ENCODE measurements at places on chromosomes 12 and 14.

- no peak for DNase-seq
Measured at GRCh38 chr12:109626378-109627115, 53.0 kb downstream of the MVK start.

DNA sequence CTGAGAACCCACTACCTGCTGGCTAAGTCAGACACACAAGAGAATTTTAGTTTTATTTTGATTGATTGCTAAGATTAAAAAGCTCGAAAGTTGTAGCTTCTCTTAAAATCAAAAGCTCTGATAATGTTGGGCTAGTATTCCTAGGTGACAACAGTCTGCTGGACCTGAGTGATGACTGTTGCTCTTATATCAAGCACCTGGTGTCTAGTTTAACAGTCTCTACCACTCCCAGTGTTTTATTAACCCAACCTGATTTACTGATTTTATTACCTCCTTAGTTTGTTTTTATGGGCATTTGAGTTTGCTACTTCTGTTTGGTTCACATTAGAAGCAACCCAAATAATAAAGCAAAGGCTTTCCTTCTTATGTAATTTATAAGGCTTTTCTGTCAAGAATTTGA lies 41.8 kb downstream of the ATP6V1D start:
- no peak for DNase-seq

DNA sequence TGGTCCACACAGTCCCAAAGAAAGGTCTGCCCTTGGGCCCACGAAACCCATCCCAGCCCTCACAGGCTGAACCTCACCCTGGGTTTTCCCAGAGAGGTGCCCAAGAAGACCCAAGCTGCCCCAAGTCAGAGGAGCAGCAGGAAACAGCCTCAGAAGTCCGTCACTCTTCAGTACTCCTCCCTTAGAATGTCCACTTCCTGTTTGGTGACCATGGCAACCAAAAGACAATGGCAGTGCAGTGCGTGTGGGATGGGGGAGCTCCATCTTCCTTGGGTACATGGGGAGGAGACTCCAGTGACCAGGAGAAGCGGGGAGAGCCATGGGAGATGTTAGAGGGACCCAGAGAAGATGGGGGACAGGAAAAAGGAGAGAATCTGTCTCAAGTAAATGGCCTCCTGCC lies 11.3 kb downstream of the SELPLG start:
- no peak for DNase-seq

DNA sequence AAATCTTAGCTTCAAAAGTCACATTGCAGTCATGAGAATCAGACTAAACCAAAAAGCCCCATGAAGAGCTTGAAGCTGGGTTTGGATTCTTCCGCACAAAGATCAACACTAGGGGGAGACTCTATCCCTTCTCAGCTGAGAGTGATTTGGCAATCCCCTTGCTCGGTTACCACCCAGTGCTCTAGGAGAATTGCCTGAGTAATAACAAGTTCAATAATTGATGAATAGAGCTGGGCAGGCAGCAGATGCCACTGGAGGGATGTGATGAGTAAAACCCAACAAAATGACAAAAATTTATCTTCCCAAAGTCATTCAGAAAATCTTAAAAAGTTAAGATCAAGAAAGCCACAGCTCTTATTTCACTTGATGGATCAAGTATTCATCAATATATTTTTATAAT lies 185.6 kb upstream of the ARID2 start:
- no peak for DNase-seq

GRCh38 chr14:103356024-103356682 lies 22.1 kb downstream of the EIF5 start:
- DNase-seq: no peak

- no peak for DNase-seq
Measured at GRCh38 chr12:15712823-15713660, 76.1 kb downstream of the EPS8 start.

DNA sequence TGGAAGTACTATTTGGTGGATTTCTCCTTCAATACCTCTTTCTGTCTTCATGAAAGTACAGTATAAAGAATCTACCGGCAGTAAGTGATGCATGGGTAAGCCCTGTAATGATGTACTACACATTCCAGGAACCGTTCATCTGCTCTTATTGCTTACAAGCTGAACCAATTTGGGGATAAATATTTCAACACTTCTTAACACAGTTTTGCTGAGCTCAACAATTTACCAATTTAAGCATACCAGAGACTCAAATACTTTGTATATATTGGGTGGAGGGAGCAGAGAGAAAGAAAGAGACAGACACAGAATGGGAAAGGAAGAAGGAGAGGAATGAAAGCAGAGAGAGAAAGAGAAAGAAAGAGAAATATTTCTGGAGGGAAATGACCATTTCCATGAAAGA lies 821.1 kb upstream of the FLRT2 start:
- DNase-seq: no peak

DNA sequence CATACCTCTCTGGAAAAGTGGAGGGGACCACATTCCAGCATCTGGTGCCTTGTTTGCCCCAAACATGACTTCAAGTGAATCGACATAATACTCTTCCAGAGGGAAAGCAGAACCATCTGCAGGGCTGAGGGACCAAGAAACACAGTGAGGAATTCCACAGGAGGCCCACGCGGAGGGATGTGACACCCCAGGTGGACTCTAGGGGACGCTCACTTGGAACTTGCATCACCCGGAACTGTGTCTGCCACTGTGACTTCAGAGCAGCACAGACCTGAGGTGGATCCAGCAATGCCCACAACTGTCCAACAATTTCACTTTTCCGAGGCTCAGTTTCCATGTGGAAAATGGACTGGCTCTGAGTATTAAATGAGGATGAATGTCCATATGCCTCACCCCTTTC lies 14.3 kb upstream of the CLMN start:
- no peak for DNase-seq

DNA sequence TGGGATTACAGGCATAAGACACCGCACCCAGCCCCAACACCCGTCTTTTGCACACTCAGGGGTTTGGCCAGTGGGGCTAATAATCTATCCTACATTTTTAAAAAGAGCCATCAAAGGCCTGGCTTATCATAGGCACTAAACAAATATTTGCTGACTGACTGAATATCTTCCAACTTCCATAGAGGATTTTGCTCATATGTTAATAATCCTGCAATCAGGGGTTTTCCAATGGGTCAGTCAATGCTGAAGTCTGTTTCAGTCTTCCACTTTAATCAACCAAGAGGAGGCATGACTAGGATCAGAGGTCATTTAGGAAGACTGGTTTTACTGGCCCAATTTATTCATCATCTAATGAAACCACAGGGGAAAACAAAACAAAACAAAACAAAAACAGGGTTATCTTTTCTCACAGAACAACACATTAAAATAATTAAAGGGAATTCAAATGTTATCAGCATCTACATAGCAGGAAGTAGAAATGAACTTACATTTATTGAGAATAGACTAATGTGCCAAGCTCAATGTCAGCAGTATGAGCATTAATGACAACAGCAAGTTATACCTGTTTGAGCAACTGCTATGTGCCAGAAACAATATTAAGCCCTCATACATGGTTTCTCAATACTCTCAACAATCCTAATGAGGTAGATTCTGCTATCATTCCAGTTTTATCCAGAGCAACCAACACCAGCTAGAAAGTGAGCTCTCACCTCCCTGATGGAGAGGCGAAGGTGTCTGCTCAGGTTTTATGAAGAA lies 372.2 kb downstream of the EGLN3 start:
- no peak for DNase-seq

GRCh38 chr12:121165316-121165715 lies 32.6 kb downstream of the P2RX7 start:
- no peak for DNase-seq

All from activated T-helper 1 cell treated with anti-CD3 and anti-CD28 coated beads, Interleukin-2, amount 50 U/mL, for 16 hours (primary cell).